ENCODE measurements at places on chromosomes 3 and 15.

GRCh38 chr3:68206524-68207117 lies 552.2 kb upstream of the SUCLG2 start:
- DNase-seq = no peak

GRCh38 chr3:11713171-11713570 lies 69.5 kb upstream of the VGLL4 start:
- no peak for DNase-seq

GRCh38 chr3:117873249-117873600 lies 1161.4 kb downstream of the IGSF11 start:
- DNase-seq = peak; percentile 19

- no peak for DNase-seq
These were observed 7.0 kb downstream of the C3orf52 start for GRCh38 chr3:112093180-112093522.

GRCh38 chr15:67782691-67782991 lies 42.7 kb upstream of the SKOR1 start:
- no peak for DNase-seq

DNA sequence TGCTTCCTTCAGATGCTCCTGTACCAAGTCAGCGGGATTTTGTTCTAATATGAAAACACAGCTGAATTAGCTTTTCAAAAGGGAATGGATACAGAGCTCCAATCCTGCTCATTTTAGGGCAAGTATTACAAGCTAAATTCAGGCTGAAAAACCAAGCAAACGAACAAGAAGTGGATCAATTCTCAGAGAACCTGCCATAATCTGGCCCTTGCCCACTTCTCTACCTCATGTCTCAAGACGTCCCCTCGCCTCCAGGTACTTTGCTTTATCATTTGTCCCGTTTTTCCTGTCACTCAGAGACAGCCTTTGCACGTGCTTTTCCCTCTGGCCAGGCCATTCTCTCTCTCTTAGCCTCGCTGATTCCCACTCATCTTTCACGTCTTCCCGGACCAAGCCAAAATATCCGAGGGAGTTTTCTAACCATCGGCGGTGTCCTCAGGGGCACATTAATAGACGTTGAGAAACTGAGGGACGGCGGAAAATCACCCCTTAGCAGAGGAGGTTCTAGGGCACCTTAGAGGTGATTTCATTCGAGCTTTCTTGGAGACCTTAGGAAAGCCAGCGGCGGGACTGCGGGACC lies 654 bp downstream of the SUSD5 start:
- no peak for DNase-seq

DNA sequence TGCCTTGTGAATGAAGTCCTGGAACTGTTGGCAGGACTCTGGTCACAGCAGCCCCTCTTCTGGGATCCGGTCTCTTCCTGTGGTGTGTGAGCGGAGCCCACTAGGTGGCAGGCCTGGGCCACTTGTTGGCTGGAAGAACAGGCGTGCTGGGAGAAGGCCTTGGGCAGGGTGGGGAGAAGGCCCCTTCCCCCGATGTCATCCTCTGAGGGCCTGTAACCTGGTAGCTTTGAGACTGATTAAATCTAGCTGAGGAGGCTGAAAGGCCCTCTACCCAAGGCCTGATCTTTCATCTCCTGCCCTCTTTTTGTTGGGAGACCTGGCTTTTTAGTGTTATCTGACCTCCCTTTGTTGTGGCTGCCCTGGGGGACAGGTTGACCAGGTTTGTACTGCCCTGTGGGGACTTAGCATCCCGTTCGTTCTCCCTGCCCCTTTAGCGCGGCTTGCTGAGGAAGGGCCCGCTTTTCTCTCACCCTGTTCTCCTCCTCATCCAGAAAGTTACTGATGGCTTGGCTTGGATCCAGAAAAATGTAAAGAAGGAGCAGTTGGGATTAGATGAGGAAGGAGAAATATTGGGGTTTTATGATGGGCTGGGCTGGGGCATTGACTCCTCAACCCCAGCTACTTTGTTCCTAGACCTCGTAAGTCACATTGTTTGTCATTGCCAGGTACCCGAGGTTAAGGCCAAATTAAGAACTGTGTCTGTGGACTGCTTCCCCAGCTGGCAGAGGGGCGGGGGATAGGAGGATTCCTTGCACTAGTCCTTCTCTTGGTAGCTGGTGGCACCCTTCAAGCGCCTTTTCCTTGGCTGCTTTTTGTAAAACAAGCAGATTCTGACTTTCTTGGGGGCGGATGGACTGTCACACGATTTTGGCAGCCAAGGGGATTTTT lies 48.5 kb downstream of the CHCHD6 start:
- DNase-seq = peak; percentile 80

DNA sequence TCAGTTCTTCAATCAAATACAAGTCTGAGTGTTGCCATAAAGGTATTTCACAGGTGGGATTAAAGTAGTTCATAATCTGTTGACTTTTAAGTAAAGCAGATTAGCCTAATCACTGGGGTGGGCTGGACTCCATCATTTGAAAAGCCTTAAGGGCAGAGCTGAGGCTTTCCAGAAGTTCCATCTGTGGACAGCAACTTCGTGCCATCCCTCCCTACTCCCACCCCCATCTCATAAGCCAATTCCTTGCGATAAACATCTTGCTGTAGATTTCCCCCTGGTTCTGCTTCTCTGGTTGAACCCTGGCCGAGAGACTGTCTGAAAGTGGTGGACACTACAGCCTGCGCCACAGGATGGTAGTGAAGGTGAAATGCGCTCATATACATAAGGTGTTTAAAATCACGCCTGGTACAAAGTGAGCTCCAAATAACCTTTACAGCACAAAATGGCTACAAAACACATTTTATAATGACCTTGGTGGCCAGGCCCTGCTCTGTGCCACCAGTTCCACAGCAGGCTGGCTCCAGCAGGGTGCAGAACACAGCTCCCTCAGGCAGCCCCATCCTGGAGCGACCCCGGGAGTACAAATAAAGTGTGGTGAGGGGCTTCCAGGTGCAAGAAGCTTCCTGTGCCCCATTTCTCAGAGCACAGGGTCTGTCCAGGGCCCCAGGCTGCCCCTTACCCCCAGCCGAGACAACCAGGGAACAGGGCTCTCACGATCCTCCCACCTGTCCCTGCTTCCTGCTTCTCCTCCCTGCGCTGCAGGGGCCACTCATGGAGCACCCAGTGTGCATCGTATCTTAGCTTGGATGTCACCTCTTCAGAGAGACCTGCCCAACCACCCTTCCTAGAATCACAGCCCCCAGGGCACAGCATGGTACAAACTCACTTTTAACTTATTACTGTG lies 25.8 kb upstream of the GATA2 start:
- DNase-seq = no peak

- no peak for DNase-seq
These were observed 1.8 kb upstream of the MESD start for GRCh38 chr15:80991421-80991820.

DNA sequence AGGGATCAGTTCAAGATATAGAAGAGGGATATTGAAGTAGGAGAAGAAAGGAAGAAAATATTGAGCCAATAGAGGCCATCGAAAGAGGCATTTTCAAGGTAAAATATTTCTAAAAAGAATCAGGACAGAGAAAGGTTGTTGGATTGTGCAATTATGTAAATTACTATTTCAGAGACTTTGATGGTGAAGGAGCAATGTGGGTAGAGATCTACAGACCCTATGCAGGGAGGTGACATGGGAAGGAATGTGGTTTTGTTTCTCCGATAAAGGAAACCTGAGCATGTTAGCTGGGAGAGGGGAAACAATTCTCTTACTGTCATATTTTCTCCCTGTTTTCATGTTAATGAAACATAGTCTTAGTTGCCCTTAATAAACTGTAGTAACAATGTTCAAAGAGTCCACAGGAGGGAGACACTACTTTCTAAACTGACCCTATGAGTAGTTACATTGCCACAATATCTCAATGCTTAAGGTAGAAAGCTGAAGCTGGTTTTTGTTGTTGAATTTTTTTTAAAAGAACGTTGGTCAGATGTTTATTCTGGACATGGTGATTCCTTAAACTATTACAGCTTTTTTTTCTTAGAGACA lies 133.3 kb downstream of the GRM7 start:
- no peak for DNase-seq

GRCh38 chr3:51581524-51581923 lies 43.0 kb downstream of the RAD54L2 start:
- DNase-seq = peak; percentile 39

DNA sequence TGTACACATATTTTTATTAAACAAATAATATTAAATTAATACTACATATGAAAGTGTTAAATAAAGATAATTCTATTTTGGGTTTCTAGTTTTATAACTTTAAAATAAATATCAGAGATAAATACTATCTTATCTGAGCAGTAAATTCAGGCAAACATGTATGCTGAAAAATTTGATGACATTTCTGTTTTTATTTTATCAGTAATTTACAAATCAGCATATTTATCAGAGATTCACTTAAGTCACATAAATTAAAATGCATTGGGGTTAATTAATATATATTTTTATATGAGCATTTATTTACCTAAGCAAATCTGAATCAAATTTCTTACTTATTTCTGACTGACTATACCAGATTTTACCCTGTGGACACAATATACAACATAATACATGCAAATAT lies 1499.8 kb downstream of the OTOL1 start:
- DNase-seq = no peak

DNA sequence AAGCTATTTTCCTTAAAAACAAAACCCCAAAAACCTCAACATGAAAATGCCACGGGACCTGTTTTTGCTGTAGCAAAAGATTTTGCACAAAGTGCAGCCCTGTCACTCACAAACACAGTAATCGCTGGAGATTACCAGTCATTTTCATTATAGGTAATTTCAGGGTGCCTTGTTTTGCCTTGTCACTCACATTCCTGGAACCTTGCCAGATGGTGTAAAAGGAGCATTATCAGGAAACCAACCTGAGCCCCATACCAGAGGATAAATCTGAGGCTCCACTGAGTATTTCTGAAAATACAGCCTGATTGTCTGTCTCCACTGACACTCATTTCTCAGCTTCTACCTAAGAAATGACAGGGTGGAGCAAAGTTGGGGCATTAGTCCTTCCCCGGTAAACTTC lies 791.3 kb upstream of the LMCD1 start:
- no peak for DNase-seq

GRCh38 chr15:73571346-73571745 lies 61.8 kb downstream of the NPTN start:
- DNase-seq = no peak

GRCh38 chr3:55907616-55908015 lies 420.5 kb upstream of the WNT5A start:
- no peak for DNase-seq

DNA sequence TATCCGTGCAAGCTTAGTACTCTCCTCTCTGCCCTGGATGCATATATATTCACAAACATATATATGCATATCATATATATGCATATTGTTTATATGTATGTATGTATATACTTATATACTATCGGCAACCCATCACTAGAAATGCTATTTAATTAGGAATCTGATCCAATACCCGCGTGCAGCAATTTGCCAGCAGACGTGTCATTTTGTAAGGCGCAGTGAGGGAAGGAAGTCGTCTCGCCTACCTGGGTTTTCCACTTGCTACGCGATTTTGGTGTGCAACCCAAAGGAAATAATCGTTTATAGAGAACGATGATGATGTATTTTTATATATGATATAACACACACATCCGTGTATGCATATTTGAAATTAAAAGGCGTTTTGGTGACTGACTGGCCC lies 5.6 kb upstream of the FEZF2 start:
- DNase-seq = peak; percentile 9

DNA sequence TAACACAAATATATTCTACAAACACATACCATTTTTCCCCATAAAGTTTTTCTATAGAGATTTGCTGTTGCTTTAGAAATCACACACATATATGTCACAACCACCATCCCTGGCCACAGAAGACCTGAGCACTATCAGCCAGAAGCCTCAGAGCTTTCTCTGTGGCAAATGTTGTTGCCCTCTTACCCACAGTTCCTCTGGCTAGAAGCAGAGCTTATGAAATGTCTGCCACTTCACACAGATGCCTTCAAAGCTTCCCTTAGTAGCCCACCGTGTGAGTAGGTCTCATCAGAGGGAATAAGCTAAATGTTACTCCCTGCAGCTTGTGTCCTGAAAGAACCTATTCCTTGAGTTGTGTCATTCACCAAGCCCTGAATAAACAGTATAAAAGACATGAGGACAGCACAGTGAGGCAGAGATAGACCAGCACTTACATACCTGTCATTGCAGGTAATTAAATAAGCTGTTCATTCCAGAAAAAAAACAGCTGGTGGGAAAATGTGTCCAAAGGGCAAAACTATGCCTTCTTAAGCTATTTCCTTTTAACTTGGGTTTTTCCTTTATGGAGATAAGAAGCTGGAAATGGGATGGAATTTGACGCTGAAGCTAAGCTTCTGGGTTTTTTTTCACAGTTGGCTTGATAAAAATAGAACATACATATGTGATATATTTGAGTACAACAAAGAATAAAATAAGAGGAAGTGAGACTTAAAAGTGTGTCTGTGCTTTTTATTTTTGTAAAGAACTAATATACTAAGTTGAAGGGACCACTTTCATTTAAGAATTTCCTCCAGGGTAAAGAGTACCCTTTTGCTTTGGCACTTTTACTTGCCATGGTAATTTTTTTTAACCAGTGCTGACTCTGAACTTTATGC lies 391.4 kb downstream of the KCNH8 start:
- DNase-seq = no peak

GRCh38 chr15:81000144-81000623 lies 539 bp upstream of the TLNRD1 start:
- peak; percentile 70 for DNase-seq

DNA sequence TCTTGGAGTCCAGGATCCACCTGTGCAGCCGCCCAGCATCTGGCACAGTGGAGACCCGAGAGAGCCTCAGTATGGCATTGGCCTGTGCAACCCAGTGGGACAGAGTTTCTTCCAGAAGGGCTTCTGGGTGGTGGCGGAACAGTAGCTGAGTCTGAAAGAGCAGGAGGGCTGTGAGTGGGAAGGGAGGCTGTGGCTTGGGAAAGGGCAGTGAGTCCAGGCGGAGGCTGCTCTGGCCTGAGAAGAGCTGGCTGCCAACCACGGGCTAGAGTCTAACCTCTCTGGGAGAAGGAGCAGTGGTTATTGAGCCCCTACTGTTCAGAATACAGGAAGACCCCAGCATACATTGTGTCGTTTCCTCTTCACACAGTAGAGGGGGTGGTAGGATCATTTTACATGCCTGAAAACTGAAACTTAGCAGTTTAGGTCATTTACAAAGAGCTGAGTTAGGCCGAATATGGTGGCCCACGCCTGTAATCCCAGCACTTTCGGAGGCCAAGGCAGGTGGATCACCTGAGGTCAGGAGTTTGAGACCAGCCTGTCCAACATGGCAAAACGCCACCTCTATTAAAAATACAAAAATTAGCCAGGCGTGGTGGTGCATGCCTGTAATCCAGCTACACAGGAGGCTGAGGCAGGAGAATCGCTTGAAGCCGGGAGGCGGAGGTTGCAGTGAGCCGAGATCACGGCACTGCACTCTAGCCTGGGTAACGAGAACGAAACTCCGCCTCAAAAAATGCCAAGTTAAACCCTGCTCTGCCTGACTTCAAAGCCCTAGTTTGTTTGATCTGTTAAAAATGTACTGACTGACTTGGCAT lies 3.2 kb downstream of the AEN start:
- DNase-seq = no peak

All from G401 (cell line).